ENCODE measurements at places on chromosomes 11 and 22. TPM values are rescaled to one million over a fixed set of nuclear protein-coding genes. Genes with fewer than 3 reads are reported as not detected.

MUC2 gene
- not detected for total RNA-seq

NECTIN1 gene
- total RNA-seq: 20.9 TPM

DEPDC7 gene
- total RNA-seq: 6.2 TPM

CTSF gene
- 5.1 TPM for total RNA-seq

ADAMTS15 gene
- total RNA-seq: 1.1 TPM

OR8D2 gene
- total RNA-seq: not detected

APOL4 gene
- total RNA-seq: not detected
